ENCODE measurements at places on chromosomes 3 and 15. TPM values are rescaled to one million over a fixed set of nuclear protein-coding genes. Genes with fewer than 3 reads are reported as not detected.

Gene LOXL1
- 264 TPM for total RNA-seq

Gene UPK1B
- 0.36 TPM for total RNA-seq

Gene COL6A5
- not detected for total RNA-seq

Gene ACSBG1
- under 0.01 TPM for total RNA-seq

Gene OCA2
- not detected for total RNA-seq

Gene ANKUB1
- not detected for total RNA-seq

Gene UQCC5
- 6.5 TPM for total RNA-seq

Gene MAGI1
- total RNA-seq, result 66.6 TPM

Gene C3orf85
- total RNA-seq, result not detected

Gene ZNF385D
- 2.9 TPM for total RNA-seq

Gene PCNP
- total RNA-seq, result 93.4 TPM

Gene TGM5
- total RNA-seq, result not detected

Gene STAB1
- total RNA-seq, result 1.1 TPM

All from osteoblast (primary cell).